ENCODE measurements at places on chromosomes 3 and 15. TPM values are rescaled to one million over a fixed set of nuclear protein-coding genes. Genes with fewer than 3 reads are reported as not detected.

The RPP25 gene
- 19.0 TPM for total RNA-seq

The PCLAF gene
- 243 TPM for total RNA-seq

The WDR93 gene
- not detected for total RNA-seq

The SPRED1 gene
- 28.1 TPM for total RNA-seq

The SEMA6D gene
- 14.1 TPM for total RNA-seq

The CNTN3 gene
- total RNA-seq, result 0.07 TPM

- DNase-seq, result no peak
Measured at GRCh38 chr3:32522682-32523081, 20.0 kb upstream of the CMTM6 start.

DNA sequence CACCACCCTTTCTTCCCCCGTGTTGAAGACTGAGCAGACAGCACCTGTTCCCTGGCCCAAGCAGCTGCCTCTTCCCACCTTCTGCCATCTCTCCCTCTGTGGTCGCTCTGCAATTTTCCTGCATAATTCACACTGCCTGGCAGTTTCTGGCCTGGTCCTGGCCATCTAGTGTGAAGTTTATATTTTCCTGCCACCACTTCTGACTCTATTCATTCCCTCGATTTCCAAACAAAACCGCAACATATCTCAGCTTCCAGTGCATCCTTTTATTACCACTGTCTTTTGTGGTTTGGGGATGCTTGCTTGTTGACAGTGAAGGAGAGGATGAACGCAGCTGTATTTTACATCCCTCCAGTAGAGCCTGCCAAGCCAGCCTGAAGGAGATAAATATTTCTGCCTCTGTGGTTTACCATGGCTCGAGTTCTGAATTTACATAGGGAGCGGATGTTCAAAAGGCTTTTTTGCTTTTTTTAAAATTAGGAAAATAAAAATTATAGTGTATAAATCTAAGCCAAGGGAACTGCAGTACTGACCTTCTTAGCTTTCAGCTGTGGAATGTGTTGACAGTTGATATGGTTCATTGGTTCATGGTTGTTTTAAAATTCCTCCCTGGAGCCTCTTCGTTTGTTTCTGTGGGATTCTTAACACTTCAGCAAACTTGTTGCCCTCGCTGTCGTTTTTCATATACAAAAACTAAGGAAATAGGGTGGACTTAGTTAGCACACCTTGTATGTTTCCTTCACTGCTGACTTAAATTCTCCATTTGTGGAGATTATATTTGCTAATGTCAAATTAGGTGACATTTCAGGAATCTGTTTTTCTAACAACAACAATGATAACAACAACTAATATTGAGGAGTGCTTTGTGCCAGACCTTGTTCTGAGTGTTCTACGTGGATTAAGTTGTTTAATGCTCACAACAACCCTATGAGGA, 250.5 kb downstream of the ADAMTSL3 start:
- peak; percentile 74 for DNase-seq

DNA sequence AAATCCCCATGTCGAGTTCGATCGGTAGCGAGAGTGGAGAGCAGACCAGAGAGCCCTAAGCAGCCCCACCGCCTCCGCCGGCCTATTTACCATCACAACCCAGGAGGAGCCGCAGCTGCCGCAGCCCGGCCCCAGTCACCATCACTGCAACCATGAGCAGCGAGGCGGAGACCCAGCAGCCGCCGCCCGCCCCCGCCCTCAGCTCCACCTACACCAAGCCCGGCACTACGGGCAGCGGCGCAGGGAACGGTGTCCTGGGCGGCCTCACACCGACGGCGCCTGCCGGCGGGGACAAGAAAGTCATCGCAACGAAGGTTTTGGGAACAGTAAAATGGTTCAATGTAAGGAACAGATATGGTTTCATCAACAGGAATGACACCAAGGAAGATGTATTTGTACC, 89.5 kb upstream of the TPM1 start:
- DNase-seq, result no peak

DNA sequence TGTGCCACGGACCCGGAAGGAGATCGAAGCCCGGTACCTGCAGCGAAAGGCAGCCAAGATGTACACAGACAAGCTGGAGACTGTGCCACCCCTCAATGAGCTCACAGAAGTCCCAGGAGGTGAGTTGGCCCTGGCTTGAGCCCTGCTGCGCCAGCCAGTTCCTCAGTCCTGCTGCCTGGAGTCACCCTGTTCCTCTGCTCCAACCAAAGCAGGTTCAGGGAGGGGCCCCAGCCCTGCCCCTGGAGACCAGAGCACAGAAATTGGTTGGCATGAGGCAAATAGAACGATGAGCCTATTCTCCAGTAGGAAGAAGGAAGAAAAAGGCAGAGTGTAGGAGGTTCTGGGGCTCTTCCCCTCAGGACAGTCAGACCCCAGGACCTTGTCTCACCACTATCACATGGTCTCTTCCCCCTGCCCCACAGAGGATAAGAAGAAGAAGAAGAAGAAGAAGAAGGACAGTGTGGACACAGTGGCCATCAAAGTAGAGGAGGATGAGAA, 8.0 kb downstream of the TMIE start:
- no peak for DNase-seq

- no peak for DNase-seq
Measured at GRCh38 chr3:69787436-69788168, 48.3 kb downstream of the MITF start.

GRCh38 chr3:70312336-70312735, at the start of gene MDFIC2:
Gene MDFIC2 (minus strand): TSS chr3:70312638. CDS start chr3:70311973, 665 bp downstream.
- DNase-seq, result peak; percentile 7
